ENCODE measurements at places on chromosomes 1 and 21.

DNA sequence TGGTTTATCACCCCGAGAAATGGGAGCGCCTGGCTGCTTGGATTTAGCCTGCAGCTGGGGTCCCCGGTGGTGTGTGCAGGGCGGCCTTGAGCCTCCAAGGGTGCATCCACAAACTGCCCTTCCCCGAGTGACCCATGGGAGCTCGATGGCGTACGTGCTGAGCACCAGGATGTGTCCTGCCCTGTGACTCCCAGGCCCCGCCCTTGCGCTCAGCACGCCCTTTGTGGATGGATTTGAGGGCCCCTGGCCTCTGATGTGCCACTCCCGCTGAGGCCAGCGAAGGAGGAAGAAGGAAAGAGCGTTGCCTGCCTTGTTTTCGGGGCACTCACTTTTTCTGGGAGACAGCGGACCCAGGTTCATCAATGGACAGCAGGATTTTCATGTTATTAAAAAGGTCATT is 1.7 kb upstream of the TFF3 start:
- DNase-seq: no peak

DNA sequence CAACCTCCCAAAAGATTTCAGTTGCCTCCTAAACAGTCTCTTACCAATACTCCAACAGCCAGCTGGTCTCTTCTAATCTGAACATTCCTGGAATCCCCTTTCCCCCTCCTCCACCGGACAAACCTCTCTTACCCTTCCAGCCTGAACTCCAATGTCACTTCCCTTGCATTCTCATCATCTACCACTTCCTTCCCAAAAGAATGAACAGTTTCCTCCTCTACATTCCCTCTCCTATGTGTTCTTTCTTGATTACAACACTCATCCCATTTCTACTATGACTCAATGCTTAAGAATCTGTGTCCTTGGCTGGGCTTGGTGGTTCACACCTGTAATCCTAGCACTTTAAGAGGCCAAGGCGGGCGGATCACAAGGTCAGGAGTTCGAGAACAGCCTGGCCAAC is 417.1 kb downstream of the SETD4 start:
- no peak for DNase-seq

- DNase-seq: no peak
Observed at GRCh38 chr1:37718901-37719571, 26.7 kb downstream of the CDCA8 start.

GRCh38 chr1:228977741-228978140 is 242.5 kb downstream of the RHOU start:
- no peak for DNase-seq

- DNase-seq: no peak
Observed at GRCh38 chr21:38487901-38488639, 10.2 kb downstream of the ERG start.

DNA sequence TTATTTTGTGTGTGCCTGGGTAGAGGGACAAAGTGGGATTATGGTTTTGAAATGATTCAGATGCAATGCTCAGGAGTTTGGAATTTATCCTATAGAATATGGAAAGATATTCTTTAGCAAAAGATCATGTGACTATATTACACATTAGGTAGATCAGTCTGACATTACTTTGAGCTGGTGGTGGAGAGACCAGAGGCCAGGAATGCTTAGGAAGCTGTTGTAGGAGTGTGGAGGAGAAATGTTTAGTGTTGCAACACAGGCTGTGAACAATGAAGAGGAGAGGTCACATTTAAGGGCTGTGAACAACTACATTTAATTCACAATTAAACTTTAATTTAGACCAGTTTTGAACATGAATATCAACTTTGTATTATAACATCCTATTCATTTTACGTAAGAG is 45.3 kb upstream of the PODN start:
- DNase-seq: no peak

- DNase-seq: no peak
Observed at GRCh38 chr1:76640723-76641122, 226.6 kb upstream of the ST6GALNAC5 start.

- no peak for DNase-seq
Observed at GRCh38 chr1:81974883-81975555, 174.3 kb downstream of the ADGRL2 start.

DNA sequence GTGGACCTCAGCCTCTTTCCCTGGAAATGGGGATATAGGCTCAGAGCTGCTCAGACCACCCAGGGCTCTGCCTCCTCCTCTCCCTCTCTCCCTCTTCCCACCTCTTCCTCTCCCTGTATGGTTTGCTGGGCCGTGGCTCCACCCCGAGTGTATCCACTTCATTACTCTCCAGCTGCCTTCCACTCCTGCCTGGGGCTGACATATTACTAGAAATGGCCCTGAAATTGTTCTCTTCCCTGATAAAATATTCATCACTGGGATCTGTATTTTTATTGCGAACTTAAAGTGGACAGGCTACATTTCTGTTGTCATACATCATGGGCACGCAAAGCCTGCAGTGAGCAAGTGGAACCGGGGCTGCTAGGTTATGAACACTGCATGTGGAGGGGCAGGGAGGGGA is 225.0 kb downstream of the HHAT start:
- no peak for DNase-seq

All from CMK (cell line).